ENCODE measurements at places on chromosomes 5 and 9. TPM values are rescaled to one million over a fixed set of nuclear protein-coding genes. Genes with fewer than 3 reads are reported as not detected.

LMAN2 gene
- 193 TPM for polyA plus RNA-seq

SLC46A2 gene
- polyA plus RNA-seq, result 0.01 TPM

CCDC192 gene
- polyA plus RNA-seq, result 0.19 TPM

DPH7 gene
- 14.1 TPM for polyA plus RNA-seq

FOXI1 gene
- polyA plus RNA-seq, result not detected

ZNF367 gene
- 1.0 TPM for polyA plus RNA-seq

FBXO38 gene
- polyA plus RNA-seq, result 13.4 TPM

CDKN2B gene
- 1.7 TPM for polyA plus RNA-seq

EMB gene
- polyA plus RNA-seq, result 0.42 TPM

OCLN gene
- polyA plus RNA-seq, result 0.06 TPM

PCDHGA7 gene
- 0.35 TPM for polyA plus RNA-seq

GRM6 gene
- polyA plus RNA-seq, result not detected

TRIM41 gene
- 44.0 TPM for polyA plus RNA-seq

OBP2B gene
- not detected for polyA plus RNA-seq

MOB3B gene
- 1.8 TPM for polyA plus RNA-seq

COL15A1 gene
- 3.7 TPM for polyA plus RNA-seq

KCNV2 gene
- polyA plus RNA-seq, result not detected

GNA14 gene
- polyA plus RNA-seq, result 0.47 TPM

CAPSL gene
- not detected for polyA plus RNA-seq

G3BP1 gene
- 123 TPM for polyA plus RNA-seq

SLC6A19 gene
- polyA plus RNA-seq, result 0.08 TPM

SAXO1 gene
- not detected for polyA plus RNA-seq

WNK2 gene
- polyA plus RNA-seq, result 22.5 TPM

MOCS2 gene
- polyA plus RNA-seq, result 56.0 TPM

SLC4A9 gene
- polyA plus RNA-seq, result not detected

AQP3 gene
- polyA plus RNA-seq, result 3.6 TPM

SLC1A1 gene
- 0.94 TPM for polyA plus RNA-seq

SPAG8 gene
- 1.2 TPM for polyA plus RNA-seq

HRCT1 gene
- polyA plus RNA-seq, result 1.6 TPM

SV2C gene
- 0.01 TPM for polyA plus RNA-seq

PCDHA5 gene
- not detected for polyA plus RNA-seq

PDZD2 gene
- 1.5 TPM for polyA plus RNA-seq

SLC45A2 gene
- polyA plus RNA-seq, result 0.08 TPM

CATSPER3 gene
- 1.8 TPM for polyA plus RNA-seq

ACTBL2 gene
- not detected for polyA plus RNA-seq

Measured in psoas muscle (tissue), 8 donors.